Stimulated activated CD8-positive, alpha-beta memory T cell treated with anti-CD3 and anti-CD28 coated beads, Interleukin-4, amount 100 ng/mL, for 1 hour (primary cell): ENCODE measurements at places on chromosomes 12 and 14.
A peak's percentile ranks its signal among the peaks of the same experiment; 100 is the strongest.

DNA sequence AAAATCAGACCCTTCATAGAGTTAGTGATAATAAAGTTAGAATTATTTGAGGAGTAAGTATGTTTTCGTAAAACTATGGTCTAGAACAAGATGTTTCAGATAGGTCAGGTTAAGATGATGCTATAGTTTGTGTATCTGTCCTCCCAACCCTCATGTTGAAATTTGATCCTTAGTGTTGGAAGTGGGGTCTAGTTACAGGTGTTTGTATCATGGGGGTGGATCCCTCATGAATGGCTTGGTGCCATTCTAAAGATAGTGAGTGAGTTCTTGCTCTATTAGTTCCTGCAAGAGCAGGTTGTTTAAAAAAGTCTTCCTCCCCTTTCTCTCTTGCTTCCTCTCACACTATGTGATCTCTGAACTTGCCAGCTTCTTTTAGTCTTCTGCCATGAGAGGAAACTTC, 707.3 kb upstream of the FOXG1 start:
- DNase-seq, result no peak

- DNase-seq, result no peak
Observed at GRCh38 chr12:74539261-74539660, 1.6 kb downstream of the ATXN7L3B start.

DNA sequence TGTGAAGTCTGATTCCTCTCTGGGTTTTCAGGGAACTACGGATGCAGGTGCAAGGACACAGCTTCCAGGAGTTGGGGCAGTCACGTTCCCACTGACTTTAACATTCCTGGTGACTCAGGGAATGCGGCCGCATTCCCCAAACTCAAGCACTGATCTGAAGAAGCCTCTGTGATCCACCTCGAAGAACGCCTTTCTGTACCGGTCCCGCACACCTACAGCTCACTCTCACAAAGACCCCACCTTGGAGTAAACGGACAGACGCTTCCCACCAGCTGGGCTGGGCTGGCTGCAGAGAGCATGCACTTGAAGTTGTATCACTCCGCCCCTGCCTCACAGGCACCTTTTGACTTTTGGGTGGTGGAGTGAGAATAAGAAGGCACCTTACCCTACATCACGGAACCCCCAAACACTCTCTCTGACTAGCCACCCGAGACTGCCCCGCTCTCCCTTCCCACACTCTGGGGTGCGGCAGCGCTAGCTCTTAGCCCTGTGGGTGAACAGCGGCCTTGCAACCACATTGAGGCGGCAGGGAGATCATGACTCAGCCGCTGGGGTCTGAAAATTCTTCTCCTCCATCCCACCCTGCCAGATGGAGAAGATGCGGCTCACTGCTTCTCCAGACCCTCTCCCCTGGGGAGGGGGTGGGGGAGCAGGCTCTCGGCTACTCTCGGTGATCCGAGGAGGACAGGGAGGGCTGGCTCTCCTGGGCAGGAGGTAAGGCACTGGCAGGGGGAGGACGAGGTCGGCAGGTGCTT, 23.7 kb upstream of the HDAC7 start:
- DNase-seq, result no peak

DNA sequence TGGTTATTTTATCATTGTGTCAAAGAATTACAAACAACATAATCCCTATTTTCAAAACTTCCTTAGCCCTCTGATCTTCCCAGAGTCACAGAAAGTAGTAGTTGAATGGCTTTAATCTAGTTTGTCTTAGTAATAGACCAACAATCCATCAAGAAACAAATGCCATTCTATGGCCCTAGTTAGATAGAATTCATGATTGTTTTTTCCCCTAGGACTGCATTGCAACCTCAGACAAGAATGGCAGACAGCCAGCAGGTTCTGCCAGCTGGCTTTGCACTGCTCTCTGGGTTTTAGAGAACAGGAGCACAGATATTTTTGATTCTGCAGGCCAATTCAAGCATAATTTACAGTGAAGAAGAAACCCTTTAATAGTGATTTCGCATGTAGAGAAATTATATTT, 33.8 kb downstream of the SYT1 start:
- DNase-seq, result no peak

DNA sequence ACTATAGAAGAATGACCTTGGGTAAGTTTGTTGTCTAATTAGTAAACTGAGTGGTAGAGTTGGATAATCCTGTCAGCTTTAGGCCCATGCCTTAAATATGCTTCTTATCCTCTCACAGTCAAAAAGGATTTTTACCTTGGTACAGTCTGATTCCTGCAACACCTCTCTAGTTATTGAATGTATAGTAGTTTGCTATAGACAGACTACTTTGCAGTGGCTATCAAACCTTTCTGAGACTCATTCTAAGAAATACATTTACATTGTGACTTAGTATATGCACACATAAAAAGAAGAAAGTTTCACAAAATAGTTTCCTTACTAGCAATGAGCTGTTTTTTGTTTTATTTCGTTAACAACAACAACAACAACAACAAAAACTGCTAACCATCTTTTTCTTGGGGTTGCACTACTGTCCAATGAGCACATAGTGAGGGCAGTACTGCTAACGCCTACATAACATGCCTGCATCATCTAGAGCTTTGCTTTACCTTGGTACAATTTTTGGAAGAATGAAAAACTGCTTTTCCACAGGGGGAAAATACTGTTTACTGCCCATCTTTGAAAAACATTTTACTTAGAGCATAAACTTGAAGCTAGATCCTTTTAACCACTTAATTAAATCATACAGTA, 28.5 kb downstream of the WNK1 start:
- no peak for DNase-seq

GRCh38 chr14:97414718-97415098, 617.5 kb downstream of the VRK1 start:
- no peak for DNase-seq

GRCh38 chr14:23663127-23663526, 27.0 kb downstream of the DHRS2 start:
- no peak for DNase-seq

DNA sequence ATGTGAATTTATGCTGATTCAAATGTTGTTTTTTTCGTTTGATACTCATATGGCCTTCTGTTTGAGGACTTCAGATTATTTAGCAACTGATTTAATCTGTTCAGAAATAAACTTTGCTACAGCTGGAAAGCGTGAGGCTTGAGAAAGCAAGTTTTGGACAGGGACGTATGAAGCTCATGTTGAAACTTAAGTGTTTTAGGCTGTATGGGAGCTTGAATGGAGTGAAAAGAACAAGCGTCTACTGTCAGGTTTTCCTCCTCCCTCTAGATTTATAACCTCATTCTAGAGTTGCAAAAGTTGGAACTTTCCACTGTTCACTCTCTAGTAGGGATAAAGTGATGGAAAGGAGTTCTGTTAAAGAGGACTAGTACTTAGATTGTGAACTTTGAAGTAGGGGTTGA, 1.0 kb downstream of the PRPF39 start:
- no peak for DNase-seq

DNA sequence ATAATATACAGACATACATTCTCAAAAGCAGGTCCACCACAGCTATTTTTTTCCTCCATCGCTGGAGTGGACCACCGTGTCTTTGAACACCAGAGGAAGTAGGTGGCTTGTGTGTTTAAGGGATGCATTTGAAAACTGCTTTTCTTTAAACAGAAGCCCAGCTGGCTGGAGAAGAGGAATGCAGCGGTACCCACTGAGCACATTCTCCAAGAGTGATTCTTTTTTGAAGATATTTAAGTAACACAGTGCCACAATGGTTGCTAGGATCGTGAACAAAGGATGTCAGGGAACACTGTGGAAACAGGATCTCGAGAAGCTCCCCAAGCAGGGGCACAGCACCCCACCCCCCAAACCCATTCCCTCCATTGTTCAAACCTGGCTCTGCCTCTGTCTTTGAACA, 286.6 kb upstream of the PWP1 start:
- no peak for DNase-seq

GRCh38 chr14:61342486-61342885, 21.1 kb downstream of the PRKCH start:
- peak; percentile 73 for DNase-seq

DNA sequence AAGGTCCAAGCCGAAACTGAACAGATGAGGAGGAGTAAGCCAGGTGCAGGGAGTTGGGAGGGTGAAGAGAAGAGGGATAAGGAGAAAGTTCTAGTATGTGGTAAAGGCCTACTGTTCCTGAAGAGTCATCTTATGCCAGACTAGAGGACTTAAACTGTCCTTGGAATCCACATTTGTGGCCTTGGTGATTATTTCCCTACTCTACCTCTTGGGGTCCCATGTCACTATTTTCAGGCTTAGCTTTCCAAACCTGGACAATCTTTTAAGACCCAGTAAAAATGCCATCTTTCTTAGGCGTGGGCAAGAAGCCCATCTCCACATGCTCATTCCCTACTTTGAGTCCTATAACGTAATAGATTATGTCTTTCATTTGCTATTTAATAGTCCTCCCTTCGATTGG, 40.1 kb upstream of the CRY1 start:
- DNase-seq, result no peak

DNA sequence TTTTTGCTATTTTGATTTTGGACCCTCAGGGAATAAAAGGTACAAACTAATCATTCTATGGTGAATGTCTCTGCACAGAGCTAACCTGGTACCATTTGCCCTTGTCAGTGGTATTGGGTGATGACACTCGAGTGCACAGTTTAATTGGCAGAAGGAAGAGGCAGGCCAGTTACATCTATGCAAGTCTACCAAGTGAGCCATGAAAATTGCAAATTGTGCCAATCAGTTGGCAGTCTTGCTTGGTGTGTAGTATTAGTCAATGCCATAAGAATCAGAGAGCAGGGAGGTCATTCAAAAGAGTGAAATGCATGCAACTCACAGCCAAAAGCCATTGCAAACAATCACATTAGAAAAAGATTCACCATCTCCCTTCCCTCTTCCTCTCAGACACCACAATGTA, 479.6 kb downstream of the ADAMTS20 start:
- no peak for DNase-seq

GRCh38 chr12:71312768-71313403, 126.7 kb upstream of the LGR5 start:
- DNase-seq, result no peak

- DNase-seq, result no peak
Observed at GRCh38 chr14:65846196-65846868, 433.8 kb downstream of the FUT8 start.

DNA sequence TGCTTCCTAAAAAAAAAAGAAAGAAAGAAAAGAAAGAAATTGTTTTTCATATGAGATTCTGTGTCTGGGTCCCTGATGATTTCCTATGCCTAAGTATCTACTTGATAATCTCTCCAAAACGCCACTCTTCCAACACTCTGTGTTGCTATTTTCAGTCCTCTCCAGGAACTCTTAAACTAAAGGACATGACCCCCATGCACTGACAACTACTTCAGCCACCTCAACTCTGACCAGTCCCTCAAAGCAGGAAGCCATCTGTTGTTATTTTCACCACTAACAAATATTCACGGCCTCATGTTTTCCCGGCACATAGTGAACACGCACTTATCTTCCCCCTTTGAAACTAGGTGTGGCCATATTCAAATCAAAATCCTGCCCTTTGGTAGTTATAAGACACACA, 259.3 kb downstream of the PPFIA2 start:
- DNase-seq, result no peak

DNA sequence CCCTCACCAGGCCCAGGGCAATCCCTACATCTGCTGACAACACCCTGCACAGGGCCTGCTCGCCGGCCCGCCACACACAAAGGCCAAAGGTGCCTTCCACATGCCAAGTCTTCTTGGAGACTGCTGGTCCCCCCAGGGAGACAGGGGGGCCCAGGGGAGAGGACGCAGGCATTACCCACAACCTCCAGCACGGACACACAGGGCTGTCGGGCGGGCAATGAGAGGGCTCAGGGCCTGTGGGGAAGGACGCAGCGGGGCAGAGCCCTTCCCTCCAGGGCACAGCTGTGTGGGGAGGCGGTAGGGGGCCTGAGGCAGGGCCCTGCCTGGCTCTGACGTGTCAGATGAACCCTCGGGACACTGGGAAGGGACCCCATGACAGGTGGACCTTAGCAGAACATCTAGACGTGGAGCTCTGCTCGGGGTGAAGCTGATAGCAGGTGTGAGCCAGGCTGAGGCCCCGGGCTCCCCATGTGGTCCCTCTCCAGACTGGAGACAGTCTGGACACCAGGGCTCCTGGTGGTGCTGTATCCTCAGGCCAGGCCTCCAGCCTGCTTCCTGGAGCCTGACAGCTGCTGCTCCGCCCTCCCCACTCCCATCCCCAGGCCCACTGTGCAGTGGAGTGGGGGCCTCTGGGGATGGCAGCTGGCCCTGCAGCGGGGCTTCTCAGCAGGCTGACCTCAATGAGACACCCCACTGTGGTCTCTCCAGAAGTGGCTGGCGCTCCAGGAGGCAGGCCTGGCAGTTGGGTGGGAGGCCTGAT, 31.6 kb upstream of the NUDT14 start:
- no peak for DNase-seq

DNA sequence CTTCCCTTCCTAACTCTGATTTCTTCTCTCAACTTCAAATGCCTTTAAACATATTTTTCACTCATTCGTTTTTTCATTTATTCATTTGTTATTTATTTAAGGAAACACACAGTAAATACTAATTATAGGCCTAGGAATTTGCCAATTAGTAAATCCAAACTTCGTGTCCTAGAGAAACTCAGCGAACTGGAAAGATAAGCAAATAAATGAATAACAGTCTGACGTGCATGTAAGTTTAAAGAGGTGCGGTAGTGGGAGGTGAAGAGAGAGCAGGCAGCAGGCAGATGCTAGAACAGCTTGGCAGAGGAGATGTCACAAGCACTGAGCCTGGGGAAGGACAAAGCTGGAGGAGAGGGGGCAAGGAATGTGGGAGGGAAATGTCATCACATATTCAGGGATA, 228.2 kb downstream of the DPY19L2 start:
- DNase-seq, result no peak

DNA sequence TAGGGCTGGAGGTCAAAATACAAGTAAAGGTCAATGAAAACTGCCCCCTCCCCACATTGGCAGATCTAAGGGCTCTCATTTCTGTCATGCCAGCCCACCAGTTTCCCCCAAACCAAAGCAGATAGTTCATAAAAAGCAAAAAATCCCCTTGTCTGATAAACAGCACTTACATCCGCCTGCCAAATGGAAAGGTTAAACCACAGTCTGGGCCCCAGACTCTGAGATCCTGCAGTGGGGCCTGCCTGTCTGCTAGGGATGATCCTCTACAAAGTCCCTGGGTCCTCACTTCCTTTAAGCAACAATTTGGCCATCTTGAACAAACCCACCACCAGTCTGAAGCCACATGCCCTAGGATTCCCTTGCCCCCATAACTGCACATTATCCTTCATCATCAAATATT, 9.7 kb upstream of the RPS26 start:
- DNase-seq, result no peak

- DNase-seq, result no peak
Observed at GRCh38 chr14:81517798-81518398, 15.8 kb downstream of the SEL1L start.

DNA sequence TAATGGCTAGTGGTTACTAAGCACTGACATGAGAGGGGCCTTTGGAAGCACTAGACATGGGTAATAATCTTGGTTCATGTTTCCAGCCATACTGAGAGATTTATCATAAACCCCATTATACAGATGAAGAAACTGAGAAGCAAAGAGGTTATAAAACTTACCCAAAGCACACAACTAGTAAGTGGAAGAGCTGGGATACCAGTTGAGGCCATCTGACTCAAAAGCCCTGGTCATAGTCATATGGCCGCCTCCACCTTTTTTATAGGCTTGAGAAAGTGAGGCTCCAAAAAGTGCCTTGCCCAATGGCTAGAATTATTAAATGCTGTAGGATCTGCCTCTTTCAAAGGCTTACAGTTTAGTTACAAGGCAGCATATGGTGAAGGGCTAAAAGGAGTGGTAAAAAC, 944 bp downstream of the TXNRD1 start:
- DNase-seq, result no peak

- no peak for DNase-seq
Observed at GRCh38 chr12:74732164-74732784, 194.6 kb downstream of the ATXN7L3B start.
